ENCODE measurements at places on chromosomes 5 and 9. TPM values are rescaled to one million over a fixed set of nuclear protein-coding genes. Genes with fewer than 3 reads are reported as not detected.

DNA sequence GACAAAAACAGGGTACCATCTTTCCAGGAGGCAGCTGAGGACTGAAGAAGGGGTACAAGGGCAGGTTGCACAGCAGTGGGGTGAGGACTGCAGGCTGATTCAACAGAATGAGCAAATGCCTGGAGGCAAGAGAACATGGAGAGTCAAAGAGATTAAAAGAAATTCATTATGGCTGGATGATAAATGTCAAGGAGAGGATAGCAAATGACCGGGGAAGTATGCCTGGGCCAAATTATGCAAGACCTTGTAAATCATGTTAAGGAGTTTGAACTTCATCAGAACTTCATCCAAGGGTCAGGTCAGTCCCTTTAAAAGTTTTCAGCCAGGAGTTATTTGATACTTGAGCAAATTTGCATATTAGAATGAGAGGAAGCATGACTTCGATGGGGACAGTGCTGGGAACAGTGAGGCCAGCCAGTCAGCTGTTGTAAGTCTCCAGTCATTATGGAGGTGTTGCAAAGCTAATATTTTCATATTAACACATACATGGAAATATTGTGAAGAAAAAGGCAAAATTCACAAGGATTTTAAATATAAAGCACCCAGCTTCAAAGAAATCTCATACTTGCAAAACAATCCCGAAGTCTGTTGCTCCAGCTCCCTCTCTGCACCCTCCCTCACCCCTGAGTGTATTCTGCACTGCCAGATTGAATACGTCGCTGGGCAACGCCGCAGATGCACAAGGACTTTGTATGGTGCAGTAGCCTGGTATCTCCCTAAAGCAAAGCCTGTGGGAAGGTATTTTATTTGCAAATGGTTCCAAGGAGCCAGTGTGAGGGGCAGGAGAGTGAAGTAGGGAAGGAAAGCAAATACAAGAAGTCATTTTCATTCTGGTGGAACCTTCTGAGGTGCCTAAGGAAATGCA, 509.8 kb upstream of the TLE4 start:
- no peaks in the 10 kb centered on the region for H3K4me1 ChIP-seq
- no peak overlapping the region for H3K27ac ChIP-seq
- H3K27me3 ChIP-seq: no peaks in the 10 kb centered on the region
- H3K36me3 ChIP-seq: no peaks in the 10 kb centered on the region
- no peak overlapping the region for H3K4me3 ChIP-seq

- H3K4me1 ChIP-seq: peaks cover 61% of the 10 kb centered on the region
- no peaks in the 10 kb centered on the region for H3K27me3 ChIP-seq
- no peak for DNase-seq
- H3K36me3 ChIP-seq: peaks cover 31% of the 10 kb centered on the region
- peak overlapping the region; percentile 100 for H3K27ac ChIP-seq
Observed at GRCh38 chr9:70410368-70410767, 4.1 kb downstream of the KLF9 start.

GRCh38 chr5:44278469-44278868, 110.8 kb downstream of the FGF10 start:
- H3K4me1 ChIP-seq: no peaks in the 10 kb centered on the region
- H3K4me3 ChIP-seq: no peak overlapping the region
- DNase-seq: no peak
- H3K27me3 ChIP-seq: no peaks in the 10 kb centered on the region

- no peak overlapping the region for H3K27ac ChIP-seq
- H3K4me3 ChIP-seq: no peak overlapping the region
- H3K27me3 ChIP-seq: peaks cover 18% of the 10 kb centered on the region
- no peak for DNase-seq
Observed at GRCh38 chr9:37062336-37062735, 28.3 kb upstream of the PAX5 start.

DNA sequence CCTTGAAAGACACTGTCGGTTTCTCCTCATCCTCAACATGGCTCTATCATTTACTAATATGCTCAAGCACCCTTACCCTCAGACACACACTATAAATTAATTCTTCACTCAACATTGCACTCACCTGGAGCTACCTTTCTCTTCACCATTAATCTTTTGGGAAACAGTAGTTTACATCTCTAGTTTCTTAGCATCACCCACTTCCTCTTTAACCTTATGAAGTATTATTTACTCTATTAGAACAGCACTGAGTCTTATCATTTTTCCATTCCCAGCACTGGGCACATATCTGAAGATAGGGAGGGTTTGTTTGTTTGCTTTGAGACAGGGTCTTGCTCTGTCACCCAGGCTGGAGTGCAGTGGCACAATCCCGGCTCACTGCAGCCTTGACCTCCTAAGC, 213.5 kb downstream of the SMARCA2 start:
- no peak overlapping the region for H3K27ac ChIP-seq
- H3K27me3 ChIP-seq: no peaks in the 10 kb centered on the region
- no peak overlapping the region for H3K4me3 ChIP-seq
- DNase-seq: no peak

GRCh38 chr5:170440771-170441392, 51.7 kb upstream of the KCNMB1 start:
- H3K36me3 ChIP-seq: no peaks in the 10 kb centered on the region
- H3K4me3 ChIP-seq: no peak overlapping the region
- no peak overlapping the region for H3K27ac ChIP-seq
- H3K4me1 ChIP-seq: no peaks in the 10 kb centered on the region

The ARRDC3 gene
- total RNA-seq: 39.2 TPM
